Activated CD8-positive, alpha-beta memory T cell treated with anti-CD3 and anti-CD28 coated beads for 1 hour (primary cell): ENCODE measurements at places on chromosomes 4 and X.

DNA sequence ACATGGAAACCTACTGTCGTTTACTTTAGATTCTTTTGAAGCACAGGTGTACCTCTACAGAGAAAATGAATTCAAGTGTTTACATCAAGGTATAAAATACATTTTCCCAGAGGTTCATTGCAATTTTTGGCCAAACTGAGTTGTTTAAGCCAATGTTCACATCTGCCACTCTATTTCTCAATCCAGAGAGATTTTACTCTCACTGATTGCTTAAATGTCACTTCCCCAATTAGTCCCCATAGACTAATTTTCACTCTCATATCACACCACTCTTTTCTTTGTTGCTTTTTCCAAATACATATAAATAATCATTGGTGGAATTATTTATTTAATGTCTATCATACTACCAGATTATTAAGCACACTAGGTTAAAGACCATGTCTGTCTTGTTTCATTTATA is 271.8 kb downstream of the PPP3CA start:
- no peak for DNase-seq

GRCh38 chr4:164116286-164116685 is 621.8 kb downstream of the TMA16 start:
- no peak for DNase-seq

GRCh38 chr4:94690851-94691254 is 66.9 kb upstream of the BMPR1B start:
- DNase-seq = no peak

DNA sequence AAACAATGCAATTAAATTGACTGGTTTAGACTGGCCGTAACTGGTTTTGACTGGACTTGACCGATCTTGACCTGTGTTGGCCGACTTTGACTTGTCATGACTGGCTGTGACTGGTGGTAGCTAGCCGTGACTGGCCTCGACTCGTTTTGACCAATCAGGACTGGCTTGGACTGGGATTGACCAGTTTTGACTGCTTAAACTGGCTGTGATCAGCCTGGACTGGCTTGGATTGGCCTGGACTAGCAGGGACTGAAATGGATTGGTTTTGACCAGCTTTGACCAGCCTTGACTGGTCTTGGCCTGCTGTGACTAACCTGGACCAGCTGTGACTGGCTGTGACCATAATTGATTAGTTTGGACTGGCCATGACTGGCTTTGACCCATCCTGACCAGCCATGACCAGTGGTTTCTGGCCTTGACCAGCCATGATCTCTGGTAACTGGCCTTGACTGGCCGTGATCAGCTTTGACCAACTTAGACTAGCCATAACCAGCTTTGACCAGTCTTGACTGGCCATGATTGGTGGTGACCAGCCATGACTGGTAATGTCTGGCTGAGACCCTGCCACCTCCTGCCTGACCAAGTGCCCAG is 13.1 kb downstream of the SUV39H1 start:
- no peak for DNase-seq

DNA sequence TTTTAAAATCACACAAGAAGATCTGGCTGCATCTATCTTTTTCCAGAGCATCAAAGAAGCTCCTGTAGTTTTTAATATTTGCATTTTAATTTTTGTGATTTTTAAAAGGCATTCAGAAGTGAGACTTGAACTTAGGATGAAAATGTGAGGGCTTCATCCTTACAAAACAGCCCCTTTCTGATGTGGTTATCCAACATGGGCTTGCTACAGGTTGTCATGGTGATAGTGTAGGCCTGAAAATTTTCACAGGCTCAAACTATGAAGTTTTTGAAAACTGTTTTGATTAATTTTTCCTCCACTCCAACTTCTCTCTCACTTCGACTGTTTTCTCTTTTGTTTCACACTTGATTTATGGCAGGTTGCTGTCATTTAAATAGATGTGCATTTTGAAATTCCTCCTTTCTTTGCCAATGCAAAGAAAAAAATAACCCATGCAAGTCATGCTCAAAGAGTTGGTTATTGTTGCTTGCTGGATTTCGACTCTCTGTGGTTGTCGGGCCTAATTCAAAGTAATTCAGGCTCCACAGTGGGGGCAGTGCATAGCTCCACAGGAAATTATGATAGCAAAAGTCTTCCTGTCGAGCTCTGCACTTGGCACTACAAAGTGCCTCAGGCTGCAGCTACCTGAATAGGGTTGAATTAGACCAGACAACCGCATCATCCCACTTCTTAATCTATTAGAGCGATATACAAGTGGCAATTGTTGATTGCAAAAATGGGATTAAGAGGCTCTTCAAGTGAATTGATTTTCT is 201.0 kb upstream of the GPR101 start:
- no peak for DNase-seq

DNA sequence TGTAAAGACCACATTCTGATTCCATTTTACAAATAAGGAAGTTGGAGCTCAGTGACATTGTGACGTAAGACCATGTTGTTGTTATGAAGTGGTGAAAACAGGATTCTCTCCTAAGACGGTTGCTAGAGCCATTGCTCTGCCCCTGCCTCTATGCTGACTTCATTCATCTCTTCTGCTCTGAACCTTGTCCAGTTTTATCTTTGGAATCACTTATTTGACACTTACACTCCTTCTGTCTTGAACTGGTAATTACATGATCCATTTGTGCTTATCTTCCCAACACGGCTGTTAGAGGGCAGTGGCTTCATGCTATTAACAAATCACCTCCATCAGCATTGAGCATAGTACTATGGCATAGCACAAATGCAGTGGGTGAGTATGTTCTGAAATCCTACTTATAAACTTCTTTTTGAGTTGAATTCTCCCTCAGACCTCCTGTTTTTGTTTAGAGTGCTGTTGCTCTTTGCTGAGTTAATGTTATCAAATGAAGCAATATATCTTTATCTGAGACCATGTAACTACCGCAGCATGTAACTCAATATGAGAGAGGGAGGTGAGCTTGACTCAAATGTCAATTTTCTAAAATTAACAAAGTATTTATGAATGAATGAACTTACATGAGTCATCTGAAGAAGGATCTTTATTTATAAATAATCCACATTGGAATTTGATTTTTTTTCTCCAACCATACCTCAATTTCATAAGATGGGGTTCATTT is 177.8 kb downstream of the RASL11B start:
- DNase-seq = no peak

DNA sequence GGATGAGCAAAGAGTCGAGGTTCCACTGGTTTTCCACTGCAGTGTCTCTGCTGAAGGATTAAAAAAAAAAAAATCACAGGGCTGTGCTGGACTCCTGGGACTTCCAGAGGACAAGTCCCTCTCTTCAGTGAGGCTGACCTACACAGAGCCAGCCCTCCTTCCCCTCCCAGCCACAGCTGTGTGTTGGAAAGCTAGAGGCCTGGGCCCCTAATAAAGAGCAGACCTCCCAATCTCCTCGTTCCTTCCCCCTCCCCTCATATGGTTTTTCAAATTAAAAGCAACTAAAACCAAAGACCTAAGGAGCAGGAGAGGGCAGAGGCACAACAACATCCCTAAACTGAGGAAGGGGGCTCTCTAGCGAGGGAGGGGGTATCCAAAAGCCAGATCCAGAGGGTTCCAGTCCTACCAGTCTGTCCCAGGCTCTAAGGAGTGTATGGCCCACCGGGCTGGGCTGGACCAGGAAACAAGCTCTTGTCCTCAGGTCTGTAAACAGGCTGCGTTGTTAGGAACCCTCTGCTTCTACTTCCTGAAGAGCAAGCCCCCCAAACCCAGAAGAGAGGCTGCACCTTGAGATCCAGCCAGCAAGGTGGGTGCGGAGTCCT is 4.0 kb upstream of the PDGFRA start:
- no peak for DNase-seq

- no peak for DNase-seq
These were observed 117.1 kb downstream of the TMEM164 start for GRCh38 chrX:110120025-110120424.

DNA sequence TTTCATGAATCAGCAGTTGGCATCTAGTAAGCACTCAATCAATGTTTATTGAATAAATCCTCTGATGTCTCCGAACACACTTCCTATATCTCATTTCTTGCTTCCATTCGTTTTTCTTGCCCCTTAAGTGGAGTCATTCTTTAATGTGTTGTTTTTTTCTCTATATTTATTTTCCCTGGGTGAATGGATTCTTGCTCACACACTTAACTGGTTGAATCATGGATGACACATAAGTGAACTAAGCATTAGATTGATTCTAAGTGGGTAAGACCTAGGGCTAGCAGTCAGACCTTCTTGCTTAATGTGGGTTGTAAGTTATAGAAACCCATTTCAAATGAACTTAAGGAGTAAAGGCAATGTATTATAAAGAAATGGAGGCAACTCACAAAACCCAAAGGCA is 111.1 kb downstream of the RTL3 start:
- DNase-seq = no peak

DNA sequence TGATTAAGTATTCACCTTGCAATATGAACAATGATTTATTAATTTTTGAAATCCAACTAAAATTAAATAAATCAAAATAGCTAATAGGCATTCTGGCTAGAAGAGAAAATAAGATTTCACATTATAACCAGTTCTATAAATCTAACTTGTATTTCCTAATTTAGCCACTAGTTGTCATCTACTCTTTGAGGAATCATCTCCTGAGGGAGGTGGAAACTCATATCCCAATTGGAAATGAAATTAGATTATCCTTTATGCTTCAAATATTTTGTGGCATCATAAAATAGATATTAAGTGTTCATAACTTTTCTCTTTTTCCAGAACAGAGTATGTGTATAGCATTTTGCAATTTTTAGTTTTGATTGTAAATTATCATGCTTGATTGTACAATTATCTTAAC is 558.5 kb upstream of the DIAPH2 start:
- DNase-seq = no peak

DNA sequence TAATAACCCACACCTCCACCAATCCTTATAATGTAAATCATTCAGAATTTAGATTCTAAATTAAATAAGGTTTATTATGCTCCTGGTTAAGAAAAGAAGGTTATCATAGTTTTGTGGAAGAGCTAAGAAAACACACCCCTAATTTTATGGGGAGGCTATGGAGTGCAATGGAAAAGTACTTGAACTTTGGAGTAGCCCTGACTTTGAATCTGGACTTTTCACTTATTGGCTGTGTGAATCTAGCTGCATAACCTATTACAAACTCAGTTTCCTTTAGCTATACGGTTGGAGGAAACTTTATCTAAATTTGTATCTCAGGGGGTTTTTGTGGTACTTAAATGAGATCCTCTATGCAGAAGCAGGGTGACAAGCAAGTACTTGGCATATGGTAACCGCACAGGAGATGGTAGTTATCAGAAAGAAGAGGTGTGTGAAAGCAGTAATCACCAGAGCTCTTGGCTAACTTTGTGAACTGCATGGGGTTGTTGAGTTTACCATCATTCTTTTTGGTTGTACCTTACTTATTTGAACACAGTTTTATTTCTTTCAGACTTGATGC is 143.1 kb downstream of the SHROOM3 start:
- DNase-seq = no peak

DNA sequence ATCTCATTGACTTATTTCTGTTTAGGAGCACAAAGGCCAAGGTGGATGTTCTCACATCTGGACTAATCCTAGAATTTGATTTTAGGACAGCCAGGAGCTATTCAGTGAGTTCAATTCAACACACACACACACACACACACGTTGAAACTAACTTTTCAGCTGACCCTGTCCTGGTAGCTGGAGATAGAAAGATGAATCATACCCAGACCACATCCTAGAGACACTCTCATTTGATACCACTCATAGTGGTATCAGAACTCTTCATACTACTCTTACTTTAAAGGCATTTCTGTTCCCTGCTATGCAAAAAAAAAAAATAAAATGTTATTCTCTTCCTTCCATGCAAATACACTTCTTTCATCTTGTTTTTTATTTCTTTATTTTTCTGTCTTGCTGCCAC is 36.7 kb downstream of the KLF8 start:
- no peak for DNase-seq

GRCh38 chrX:8297766-8298165 is 126.7 kb upstream of the VCX2 start:
- DNase-seq = no peak

- no peak for DNase-seq
These were observed 54.2 kb upstream of the MGST2 start for GRCh38 chr4:139611391-139611790.

DNA sequence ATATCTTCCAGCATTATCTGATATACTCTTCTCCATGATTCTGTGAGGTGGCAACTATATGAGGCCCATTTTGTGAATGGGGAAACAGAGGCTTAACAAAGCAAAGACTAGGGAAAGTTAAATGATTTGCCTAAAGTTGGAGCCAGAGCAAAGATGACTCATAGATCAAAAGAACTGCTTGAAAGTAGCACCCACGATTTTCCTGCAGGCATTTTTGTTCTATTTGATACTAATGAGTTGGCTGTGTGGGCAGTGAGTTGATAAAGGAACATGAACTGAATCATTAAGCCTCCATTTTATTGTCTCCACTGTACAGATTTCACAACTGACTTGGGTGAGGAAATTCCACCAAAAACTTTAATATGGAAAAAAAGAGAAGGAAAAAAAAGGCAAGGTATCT is 138.9 kb upstream of the IGFBP7 start:
- no peak for DNase-seq
